ENCODE measurements at places on chromosomes 5 and 9. TPM values are rescaled to one million over a fixed set of nuclear protein-coding genes. Genes with fewer than 3 reads are reported as not detected.

- DNase-seq: peak; percentile 81
Measured at GRCh38 chr5:99900302-99900852, 634.8 kb upstream of the FAM174A start.

- no peak for DNase-seq
Measured at GRCh38 chr9:90325913-90326653, 316.5 kb downstream of the DIRAS2 start.

- no peak for DNase-seq
Measured at GRCh38 chr9:125883565-125884217, 136.5 kb downstream of the PBX3 start.

DNA sequence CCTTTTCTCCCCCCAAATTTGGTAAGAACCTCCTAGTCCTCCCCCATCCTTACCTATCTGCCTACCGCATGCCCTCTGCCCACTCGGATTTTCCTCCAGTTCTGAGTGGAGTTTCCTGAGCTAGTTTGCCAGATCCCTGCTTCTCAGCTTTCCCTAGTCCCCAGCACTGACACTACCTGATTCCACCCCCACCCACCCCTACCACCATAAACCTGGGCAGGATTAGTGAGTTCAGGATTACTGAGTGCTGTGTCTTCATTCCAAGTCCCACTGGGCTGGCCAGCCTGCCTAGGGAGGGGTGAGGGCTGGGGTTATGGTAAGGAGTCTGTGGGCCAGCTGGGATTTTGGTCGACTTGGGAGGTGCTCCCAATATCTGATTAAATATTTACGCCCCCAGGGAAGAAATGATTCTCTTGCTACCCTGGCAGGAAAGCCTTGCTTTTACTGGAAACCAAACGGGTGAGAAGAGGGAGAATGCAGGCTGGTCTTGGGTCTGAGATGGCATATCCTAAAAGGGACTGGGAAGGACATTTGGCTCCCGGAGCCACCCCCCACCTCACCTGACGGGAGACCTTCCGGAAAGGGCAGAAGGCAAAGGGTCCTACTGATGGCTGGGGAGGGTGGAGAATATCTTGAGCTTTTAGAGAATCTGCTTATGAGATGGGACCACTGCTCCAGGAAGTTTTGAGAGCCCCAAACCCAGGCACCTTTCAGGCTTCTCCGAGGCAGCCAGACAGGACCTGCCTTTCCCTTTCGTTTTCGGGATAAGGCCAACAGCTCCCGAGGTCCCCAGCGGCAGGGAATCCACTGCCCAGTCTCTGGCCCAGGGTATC lies 3.7 kb downstream of the PITX1 start:
- no peak for DNase-seq

GRCh38 chr9:94794476-94795167 lies 68.1 kb downstream of the AOPEP start:
- no peak for DNase-seq

DNA sequence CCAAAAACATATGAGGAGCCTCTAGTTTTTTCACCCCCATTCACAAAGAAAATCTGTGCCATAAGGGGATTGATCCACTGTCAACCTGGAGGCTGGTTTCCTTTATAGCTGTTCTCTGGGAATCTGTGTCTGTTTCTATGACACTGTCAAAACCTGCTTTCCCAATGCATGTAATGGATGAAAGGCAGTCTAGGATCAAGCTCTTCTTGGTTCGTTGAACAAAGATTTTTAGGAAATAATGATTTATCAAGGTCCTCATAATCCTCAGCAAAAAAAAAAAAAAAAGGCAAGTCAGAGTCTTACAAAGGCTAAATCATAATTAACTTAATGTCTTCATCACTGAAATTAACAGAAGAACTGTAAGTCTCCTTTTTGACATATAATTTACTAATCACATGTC lies 16.0 kb downstream of the EPB41L4A start:
- DNase-seq: no peak

- no peak for DNase-seq
Measured at GRCh38 chr9:127004946-127005769, 90.6 kb downstream of the RALGPS1 start.

DNA sequence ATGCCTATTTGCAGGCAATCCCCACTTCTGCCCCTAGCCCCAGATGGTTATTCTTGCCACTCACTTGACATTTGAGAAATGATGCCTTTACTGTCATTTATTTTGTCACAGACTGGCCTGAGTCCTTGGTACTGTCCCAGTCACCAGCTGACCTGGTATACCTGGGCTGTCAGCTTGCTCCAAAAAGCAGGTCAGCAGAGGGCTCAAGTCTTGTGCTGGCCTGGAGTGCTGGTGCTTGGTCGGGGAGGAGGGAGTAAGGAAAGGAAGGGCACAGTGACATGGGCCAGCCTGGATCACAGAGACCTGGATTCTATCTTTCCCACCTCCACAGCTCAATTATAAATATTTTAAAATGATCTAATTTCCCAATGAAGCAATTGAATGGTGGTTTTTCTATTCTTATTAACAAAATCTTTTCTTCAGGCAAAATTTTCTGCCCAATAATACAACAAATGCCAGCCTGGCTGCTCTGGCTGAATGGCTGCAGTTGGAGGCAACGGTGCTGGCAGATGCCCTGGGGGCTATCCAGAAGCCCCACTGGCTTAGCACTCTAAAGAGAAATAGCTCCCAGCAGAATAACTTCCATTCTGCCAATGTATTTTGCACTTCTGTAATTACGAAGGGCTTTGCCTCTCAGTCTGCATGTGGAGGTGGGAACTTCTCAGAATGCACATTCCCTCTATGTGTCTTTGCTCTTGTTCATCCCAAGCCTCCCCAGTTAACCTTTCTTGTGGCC lies 160.6 kb downstream of the GADD45G start:
- DNase-seq: no peak

DNA sequence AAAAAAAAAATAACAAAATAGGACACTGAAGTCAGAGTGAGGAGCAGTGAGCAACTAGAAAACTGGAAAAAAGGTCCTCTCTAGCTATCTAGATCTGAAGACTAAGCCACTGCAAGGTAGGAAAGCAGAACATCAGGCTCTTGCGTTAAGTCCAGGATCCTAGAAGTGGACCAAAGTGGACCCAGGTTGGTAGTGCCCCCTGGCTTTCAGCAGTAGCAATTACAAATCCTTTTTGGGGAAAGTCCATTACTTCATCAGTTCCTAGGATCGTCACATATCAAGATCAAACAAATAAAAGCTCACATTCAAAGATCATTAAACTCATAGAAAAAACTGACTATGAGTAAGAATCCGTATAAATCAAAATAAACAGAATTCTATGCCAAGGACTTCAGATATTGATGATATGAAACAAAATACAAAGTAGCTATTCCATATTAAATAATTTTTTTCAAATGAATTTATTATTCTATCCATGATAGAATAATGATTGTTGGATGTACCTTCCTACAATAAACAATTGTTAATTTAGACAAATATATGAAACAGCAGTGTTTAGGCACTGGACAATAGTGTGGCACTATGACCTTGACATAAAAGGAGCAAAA lies 6.5 kb upstream of the RICTOR start:
- no peak for DNase-seq

GRCh38 chr9:126159430-126160060 lies 167.1 kb upstream of the MVB12B start:
- DNase-seq: no peak

DNA sequence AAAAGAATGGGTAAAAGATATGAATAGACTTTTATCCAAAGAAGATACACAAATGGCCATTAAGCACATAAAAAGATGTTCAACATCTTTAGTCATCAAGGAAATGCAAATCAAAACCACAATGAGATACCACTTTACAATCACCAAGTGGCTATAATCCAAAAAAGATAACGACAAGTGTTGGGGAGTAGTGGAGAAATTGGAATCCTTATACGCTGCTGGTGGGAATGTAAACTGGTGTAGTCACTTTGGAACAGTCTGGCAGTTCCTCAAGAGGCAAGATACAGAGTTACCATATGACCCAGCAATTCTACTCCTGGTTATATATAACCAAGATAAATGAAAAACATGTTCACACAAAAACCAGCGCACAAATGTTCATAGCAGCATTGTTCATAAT lies 234.9 kb downstream of the SPATA31D1 start:
- DNase-seq: no peak

DNA sequence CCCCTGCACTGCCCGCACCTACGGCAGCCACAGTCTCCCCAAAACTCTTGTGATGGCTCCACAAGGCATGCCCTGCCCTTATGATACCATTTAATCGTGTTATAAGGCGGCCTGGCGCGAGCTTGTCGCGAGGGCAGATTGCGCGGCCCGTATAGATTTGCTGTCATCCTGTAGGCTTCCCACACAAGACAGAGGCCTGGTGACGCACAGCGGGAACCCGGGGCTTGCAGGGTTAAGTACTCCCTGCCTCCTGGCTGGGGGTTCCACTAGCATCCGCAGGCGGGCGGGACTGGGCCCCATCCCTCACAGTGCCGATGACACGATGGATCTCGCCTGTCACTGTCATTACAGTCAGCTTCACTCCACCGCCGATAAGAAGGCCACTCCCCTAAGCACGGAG lies 364.9 kb upstream of the IRX2 start:
- no peak for DNase-seq

GRCh38 chr9:84163052-84163650 lies 177.4 kb downstream of the SLC28A3 start:
- no peak for DNase-seq

- DNase-seq: no peak
Measured at GRCh38 chr5:2836133-2836532, 84.7 kb upstream of the IRX2 start.

GRCh38 chr5:32598260-32598937 lies 13.0 kb downstream of the SUB1 start:
- DNase-seq: no peak

- DNase-seq: no peak
Measured at GRCh38 chr9:133735415-133735775, 2.8 kb downstream of the SARDH start.

GRCh38 chr5:5424736-5425135 lies 2.3 kb downstream of the ICE1 start:
- DNase-seq: no peak

DNA sequence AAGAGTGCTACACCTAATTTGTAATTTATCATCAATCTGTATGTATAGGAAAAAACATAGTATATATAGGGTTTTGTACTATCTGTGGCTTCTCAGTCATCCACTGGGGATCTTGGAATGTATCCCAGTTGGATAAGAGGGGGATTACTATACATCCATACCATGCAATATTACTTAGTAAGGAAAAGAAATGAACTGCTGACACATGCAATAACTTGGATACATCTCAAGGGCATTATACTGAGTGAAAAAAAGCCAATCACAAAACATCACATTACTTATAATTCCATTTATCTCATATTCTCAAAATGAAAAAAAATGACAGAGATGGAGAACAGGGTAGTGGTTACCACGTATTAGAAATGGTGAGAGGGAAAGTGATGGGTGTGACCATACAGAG lies 108.3 kb upstream of the RGS7BP start:
- no peak for DNase-seq

Gene GABRG2
- 0.06 TPM for polyA plus RNA-seq

Gene HTR1A
- polyA plus RNA-seq: not detected

Gene QSOX2
- 13.9 TPM for polyA plus RNA-seq

Gene CHMP5
- polyA plus RNA-seq: 137 TPM

Gene MSX2
- polyA plus RNA-seq: 0.69 TPM

Gene TXNDC8
- polyA plus RNA-seq: not detected

Gene TGFBI
- 278 TPM for polyA plus RNA-seq
